ENCODE measurements at places on chromosomes 2 and 18.
A peak's percentile ranks its signal among the peaks of the same experiment; 100 is the strongest.

- H3K27ac ChIP-seq, result no peak overlapping the region
- H3K27me3 ChIP-seq, result peaks cover 5% of the 10 kb centered on the region
- DNase-seq, result no peak
- no peaks in the 10 kb centered on the region for H3K4me1 ChIP-seq
Observed at GRCh38 chr2:205496370-205496769, 185.9 kb upstream of the NRP2 start.

- no peak overlapping the region for H3K27ac ChIP-seq
- H3K4me1 ChIP-seq, result no peaks in the 10 kb centered on the region
- no peaks in the 10 kb centered on the region for H3K27me3 ChIP-seq
- H3K36me3 ChIP-seq, result no peaks in the 10 kb centered on the region
- H3K4me3 ChIP-seq, result no peak overlapping the region
- no peak for DNase-seq
Observed at GRCh38 chr2:51103205-51103604, 71.3 kb upstream of the NRXN1 start.

GRCh38 chr2:143950704-143951103 lies 569.2 kb downstream of the ZEB2 start:
- H3K4me3 ChIP-seq, result no peak overlapping the region
- no peaks in the 10 kb centered on the region for H3K27me3 ChIP-seq
- DNase-seq, result no peak

DNA sequence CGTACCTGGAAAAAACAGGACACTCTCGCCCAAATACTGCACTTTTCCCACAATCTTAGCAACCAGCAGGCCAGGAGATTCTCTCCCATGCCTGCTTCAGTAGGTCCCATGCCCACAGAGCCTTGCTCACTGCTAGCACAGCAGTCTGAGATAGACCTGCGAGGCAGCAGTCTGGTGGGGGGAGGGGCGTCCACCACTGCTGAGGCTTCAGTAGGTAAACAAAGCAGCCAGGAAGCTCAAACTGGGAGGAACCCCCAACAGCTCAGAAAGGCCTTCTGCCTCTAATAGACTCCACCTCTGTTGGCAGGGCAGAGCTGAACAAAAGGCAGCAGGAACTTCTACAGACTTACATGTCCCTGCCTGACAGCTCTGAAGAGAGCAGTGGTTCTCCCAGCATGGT lies 1202.8 kb upstream of the ACVR2A start:
- DNase-seq, result no peak
- no peaks in the 10 kb centered on the region for H3K27me3 ChIP-seq
- no peaks in the 10 kb centered on the region for H3K4me1 ChIP-seq
- no peak overlapping the region for H3K27ac ChIP-seq

GRCh38 chr18:8051453-8051852 lies 484.3 kb downstream of the PTPRM start:
- no peak overlapping the region for H3K27ac ChIP-seq
- H3K36me3 ChIP-seq, result no peaks in the 10 kb centered on the region
- H3K4me3 ChIP-seq, result no peak overlapping the region
- DNase-seq, result no peak

DNA sequence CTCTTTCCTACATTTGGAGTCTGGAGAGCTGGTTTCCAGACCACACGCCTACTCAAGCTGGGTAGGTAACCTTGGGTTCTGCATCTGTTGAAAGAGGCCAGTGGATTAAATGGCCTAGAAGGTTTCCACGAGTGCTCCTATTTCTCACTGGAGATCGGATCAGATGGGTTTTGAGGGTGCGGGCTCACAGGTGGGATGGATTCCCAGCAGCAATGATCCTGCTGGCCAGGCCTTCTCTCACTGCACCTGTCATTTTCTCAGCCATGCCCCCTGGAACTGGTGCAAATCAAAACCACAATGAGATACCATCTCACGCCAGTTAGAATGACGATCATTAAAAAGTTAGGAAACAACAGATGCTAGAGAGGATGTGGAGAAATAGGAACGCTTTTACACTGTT lies 747.5 kb upstream of the RAB6C start:
- DNase-seq, result no peak
- no peaks in the 10 kb centered on the region for H3K36me3 ChIP-seq
- H3K4me1 ChIP-seq, result no peaks in the 10 kb centered on the region
- H3K27me3 ChIP-seq, result no peaks in the 10 kb centered on the region
- H3K27ac ChIP-seq, result no peak overlapping the region
- no peak overlapping the region for H3K4me3 ChIP-seq

- H3K4me3 ChIP-seq, result peak overlapping the region; percentile 94
- peaks cover 15% of the 10 kb centered on the region for H3K27me3 ChIP-seq
- DNase-seq, result no peak
- peak overlapping the region; percentile 95 for H3K27ac ChIP-seq
Observed at GRCh38 chr2:27489118-27489497, 435 bp downstream of the IFT172 start.

DNA sequence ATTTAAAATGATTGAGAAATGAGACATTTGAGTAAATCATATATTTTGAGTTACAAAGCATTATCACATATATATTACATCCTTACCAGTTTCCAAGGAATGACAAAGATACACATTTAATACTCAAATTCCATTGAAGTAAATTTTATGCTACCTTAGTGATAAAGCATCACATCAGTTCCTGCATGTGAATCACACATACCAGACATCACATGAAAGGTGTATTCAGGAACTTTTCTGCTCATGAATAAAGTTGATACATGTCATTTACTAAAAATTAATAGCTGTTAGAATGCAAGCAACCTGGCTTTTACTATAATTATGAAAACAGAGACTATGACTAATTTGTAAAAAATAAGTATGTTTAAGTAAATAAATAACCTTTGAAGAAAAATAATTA lies 548.8 kb upstream of the SLC39A10 start:
- no peaks in the 10 kb centered on the region for H3K27me3 ChIP-seq
- H3K36me3 ChIP-seq, result no peaks in the 10 kb centered on the region
- no peak for DNase-seq
- no peak overlapping the region for H3K27ac ChIP-seq
- H3K4me1 ChIP-seq, result no peaks in the 10 kb centered on the region

DNA sequence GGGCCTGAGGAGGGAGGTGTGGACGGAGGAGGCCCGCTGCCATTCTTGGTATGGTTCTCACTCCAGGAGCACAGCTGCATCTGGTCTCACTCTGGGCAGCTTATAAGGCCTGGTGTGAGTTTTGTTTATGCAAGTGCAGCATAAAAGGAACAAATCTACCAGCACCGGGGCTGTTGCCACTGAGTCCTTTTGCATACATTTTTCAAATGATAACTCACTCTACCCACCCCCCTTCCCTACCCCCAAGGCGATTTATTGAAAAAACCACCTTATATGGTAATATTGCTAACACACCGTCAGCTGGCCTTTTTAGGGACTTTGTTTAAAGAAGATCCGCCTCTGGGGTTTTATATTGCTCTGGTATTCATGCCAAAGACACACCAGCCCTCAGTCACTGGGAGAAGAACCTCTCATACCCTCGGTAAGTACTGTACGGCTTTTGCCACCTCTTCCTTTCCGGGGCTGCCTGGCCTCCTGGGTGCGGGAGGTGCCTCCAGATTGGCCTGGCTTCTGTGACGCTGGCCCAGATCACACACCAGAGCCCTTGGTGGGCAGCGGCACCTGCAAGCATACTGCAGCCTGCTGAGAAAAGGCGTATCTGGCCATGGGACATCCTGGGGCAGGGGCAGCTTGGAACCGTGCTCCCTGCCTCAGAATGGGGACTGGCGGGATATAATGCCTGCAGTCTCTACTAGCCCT lies at the start of gene ACTG2:
Gene ACTG2 (plus strand): TSS at position 378 of the 699 bp plus-strand sequence. CDS start 8,304 bp downstream, outside the sequence.
- no peaks in the 10 kb centered on the region for H3K36me3 ChIP-seq
- H3K4me3 ChIP-seq, result no peak within 1 kb of the TSS
- H3K27me3 ChIP-seq, result peaks cover 4% of the 10 kb centered on the region
- no peak for DNase-seq
- peaks cover 14% of the 10 kb centered on the region for H3K4me1 ChIP-seq

- H3K27ac ChIP-seq, result no peak overlapping the region
- no peaks in the 10 kb centered on the region for H3K4me1 ChIP-seq
- no peak for DNase-seq
- H3K27me3 ChIP-seq, result no peaks in the 10 kb centered on the region
- no peaks in the 10 kb centered on the region for H3K36me3 ChIP-seq
Observed at GRCh38 chr18:64929036-64929435, 780.1 kb upstream of the LINC00305 start.

DNA sequence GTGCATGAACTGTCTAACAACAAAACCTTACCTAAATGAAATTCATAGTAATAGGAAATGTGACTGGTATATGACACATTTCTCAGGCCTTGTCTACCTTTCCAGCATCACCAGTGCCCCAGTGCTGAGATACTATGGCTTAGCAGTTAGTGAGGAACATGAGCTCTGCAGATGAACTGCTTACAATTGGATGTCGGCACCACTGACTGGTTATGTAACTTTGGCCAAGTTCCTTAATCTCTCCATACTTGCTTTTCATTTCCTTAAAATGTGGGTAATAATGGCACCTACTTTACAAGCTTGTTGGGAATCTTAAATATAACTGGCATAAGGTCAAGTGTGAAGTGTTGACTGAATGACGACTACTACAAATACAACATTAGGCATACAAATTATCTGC lies 136.3 kb downstream of the OLA1 start:
- H3K4me3 ChIP-seq, result no peak overlapping the region
- H3K4me1 ChIP-seq, result no peaks in the 10 kb centered on the region
- no peak for DNase-seq
- H3K27ac ChIP-seq, result no peak overlapping the region

DNA sequence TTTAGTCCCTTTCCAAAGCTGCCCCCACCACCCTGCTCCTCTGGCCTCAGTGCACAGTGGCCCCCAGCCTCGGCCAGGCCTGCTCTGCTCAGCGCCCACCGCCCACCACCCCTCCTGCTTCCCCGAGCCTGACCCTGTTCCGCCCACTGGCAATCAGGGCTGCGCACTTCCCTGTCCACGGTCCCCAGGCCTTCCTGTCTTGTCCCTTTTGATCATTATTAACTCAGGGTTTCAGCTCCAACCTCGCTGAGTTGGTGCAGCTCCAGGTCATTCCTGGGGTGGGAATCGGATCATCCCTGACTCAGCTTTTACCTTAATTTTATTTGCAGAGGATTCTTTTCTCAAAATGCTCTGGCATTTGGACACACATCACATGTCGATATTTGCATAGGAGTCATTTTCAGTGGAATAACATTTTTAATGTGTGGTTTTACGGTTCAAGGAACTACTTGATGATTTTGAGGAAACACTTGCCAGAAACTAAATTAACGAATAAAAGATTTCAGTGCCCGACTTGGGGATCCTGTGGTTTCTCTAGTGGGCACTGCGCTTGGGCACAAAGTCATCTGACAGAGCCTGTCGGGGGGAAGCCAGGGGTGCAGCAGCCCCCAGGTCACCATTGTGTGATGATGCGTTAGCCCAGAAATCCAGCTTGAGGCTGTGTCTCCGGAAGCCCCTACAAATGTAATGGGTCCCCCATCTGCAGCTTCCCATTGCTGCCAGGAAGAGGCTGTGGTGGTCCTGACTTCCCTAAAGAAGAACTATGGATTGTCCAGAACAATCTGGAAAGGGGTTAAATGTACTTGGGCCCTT lies 1.0 kb upstream of the ESPNL start:
- peak overlapping the region; percentile 86 for H3K4me3 ChIP-seq
- H3K27me3 ChIP-seq, result no peaks in the 10 kb centered on the region
- peaks cover 38% of the 10 kb centered on the region for H3K36me3 ChIP-seq
- H3K27ac ChIP-seq, result peak overlapping the region; percentile 98

DNA sequence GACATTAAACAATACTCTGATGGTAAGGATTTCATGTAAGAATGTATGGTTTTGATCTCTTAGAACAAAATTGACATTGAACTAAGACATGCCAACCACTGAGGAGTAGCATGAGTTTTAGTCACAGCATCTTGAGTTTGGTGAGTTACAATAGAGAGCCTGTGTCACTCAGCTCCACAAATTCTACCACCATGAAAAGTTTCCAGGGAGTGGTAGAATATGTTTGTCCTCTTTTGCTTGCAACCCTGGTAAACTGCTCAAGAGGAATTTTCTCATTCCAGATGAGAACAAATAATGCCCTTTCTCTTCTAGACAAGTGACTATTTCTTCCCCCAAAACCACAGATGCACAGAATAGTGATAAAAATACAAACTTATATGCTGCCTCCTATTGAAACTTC lies 502.0 kb upstream of the VRK2 start:
- peaks cover 6% of the 10 kb centered on the region for H3K27me3 ChIP-seq
- H3K36me3 ChIP-seq, result peaks cover 3% of the 10 kb centered on the region
- no peak for DNase-seq
- no peak overlapping the region for H3K4me3 ChIP-seq
- peaks cover 3% of the 10 kb centered on the region for H3K4me1 ChIP-seq

GRCh38 chr2:9336576-9337314 lies 86.6 kb downstream of the ITGB1BP1 start:
- no peak overlapping the region for H3K27ac ChIP-seq
- no peaks in the 10 kb centered on the region for H3K27me3 ChIP-seq
- DNase-seq, result no peak
- H3K36me3 ChIP-seq, result no peaks in the 10 kb centered on the region

DNA sequence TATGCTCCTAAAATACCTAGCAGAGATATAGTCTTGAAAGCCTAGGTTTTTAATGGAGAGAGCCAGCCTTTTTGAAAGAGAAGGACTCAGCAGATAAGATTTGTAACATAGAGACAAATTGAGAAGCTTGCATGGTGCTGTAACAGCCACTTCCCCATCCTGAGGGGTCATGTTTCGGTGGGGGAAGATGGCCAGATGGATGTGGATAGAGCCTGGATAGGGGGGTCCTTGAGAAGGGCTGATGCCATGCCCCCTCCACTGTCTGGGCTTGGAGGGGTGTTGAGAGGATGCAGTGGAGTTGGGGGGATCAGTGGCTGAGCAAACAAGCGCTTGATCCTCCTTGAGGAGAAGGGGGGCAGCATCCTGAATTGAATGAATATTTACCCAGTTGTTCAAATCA lies 178.0 kb upstream of the HS6ST1 start:
- H3K27me3 ChIP-seq, result peaks cover 17% of the 10 kb centered on the region
- H3K4me3 ChIP-seq, result no peak overlapping the region
- no peaks in the 10 kb centered on the region for H3K36me3 ChIP-seq
- H3K27ac ChIP-seq, result no peak overlapping the region

DNA sequence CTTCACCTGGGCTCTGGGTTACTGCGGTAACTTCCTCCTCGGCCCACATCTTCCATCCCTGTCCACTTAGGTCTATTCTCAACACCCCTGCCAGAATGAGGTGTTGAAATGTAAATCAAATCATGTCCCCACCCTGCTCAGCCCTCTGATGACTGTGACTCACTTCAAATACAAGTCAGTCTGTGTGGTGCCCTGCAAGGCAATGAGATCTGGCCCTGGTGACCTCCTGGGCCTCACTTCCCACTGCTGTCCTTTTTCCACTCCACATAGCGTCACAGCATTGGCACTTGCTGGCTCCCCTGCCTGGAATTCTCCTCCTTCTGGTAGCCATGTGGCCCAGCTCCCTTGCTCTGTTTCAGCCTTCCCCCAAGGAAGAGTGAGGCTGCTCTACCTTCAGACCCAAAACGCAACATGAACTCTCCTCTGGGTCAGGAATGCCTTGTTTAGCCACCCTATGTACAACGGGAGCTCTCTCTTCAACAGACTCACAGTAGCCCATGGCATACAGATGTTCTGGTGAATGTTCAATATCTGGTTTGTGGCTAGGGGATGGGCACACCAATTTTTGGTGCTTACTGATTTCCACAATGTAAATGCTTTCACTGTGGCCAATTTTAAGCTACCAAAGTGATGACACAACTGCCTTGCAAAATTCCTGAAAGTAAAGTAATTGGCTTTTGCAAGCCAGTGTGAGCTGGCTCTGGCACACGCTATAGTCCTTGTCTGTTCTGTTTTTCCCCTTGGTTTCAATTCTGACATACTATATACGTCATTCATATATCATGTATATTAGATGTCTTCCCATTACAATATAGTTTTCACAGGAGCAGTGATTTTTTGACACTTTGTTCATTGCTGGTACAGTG lies 550.3 kb upstream of the HS6ST1 start:
- no peak overlapping the region for H3K4me3 ChIP-seq
- H3K36me3 ChIP-seq, result no peaks in the 10 kb centered on the region
- no peak for DNase-seq
- no peak overlapping the region for H3K27ac ChIP-seq
- peaks cover 11% of the 10 kb centered on the region for H3K27me3 ChIP-seq
- H3K4me1 ChIP-seq, result no peaks in the 10 kb centered on the region

Data from stimulated activated naive B cell treated with anti-CD40 and anti-IgM and Interleukin-4, amounts not matched to agents 10 μg/mL and 1 μg/mL and 100 μg/mL, for 72 hours (primary cell).